ENCODE measurements at places on chromosomes 12 and 14. TPM values are rescaled to one million over a fixed set of nuclear protein-coding genes. Genes with fewer than 3 reads are reported as not detected.

AHNAK2 gene
- total RNA-seq, result 200 TPM

KCNMB4 gene
- 0.20 TPM for total RNA-seq

CLEC12A gene
- total RNA-seq, result not detected

GPR84 gene
- not detected for total RNA-seq

MIPOL1 gene
- total RNA-seq, result 3.3 TPM

ESRRB gene
- 0.26 TPM for total RNA-seq

PTPRB gene
- 1.6 TPM for total RNA-seq

CHURC1 gene
- 181 TPM for total RNA-seq

TMEM229B gene
- total RNA-seq, result 0.20 TPM

IFI27 gene
- 0.91 TPM for total RNA-seq

FOXG1 gene
- 0.12 TPM for total RNA-seq

PTGER2 gene
- 1.9 TPM for total RNA-seq

CLEC1B gene
- not detected for total RNA-seq

ARHGAP5 gene
- total RNA-seq, result 52.1 TPM

SPRYD4 gene
- 1.8 TPM for total RNA-seq

RIPK3 gene
- total RNA-seq, result not detected

PMEL gene
- total RNA-seq, result 1.3 TPM

CPNE6 gene
- total RNA-seq, result not detected

OR6C2 gene
- total RNA-seq, result not detected

KIF26A gene
- 4.2 TPM for total RNA-seq

ACOT4 gene
- total RNA-seq, result 1.9 TPM

GZMH gene
- not detected for total RNA-seq

AKAP5 gene
- 0.68 TPM for total RNA-seq

ASB2 gene
- total RNA-seq, result 0.80 TPM

KRT72 gene
- total RNA-seq, result not detected

P2RX7 gene
- not detected for total RNA-seq

ART4 gene
- total RNA-seq, result not detected

KRT74 gene
- not detected for total RNA-seq

RTL1 gene
- 0.31 TPM for total RNA-seq

HVCN1 gene
- 0.65 TPM for total RNA-seq

KMT2D gene
- 41.6 TPM for total RNA-seq

TSHR gene
- total RNA-seq, result not detected

Data from A549 treated with ZK216348 at 1 μM for 4 hours (cell line).